Frontal cortex (tissue), 4 donors: ENCODE measurements at places on chromosomes 12 and 14. TPM values are rescaled to one million over a fixed set of nuclear protein-coding genes. Genes with fewer than 3 reads are reported as not detected.

The TCL1B gene
- not detected for total RNA-seq

The PMCH gene
- total RNA-seq: 0.41 TPM

The MEG3 gene
- total RNA-seq: 95.4 TPM

The TAS2R42 gene
- total RNA-seq: not detected

The RARG gene
- total RNA-seq: 1.6 TPM

The WNT1 gene
- total RNA-seq: not detected

The CYP46A1 gene
- total RNA-seq: 4.5 TPM

The BDKRB1 gene
- total RNA-seq: 0.41 TPM

The MAP1LC3B2 gene
- 0.82 TPM for total RNA-seq

The C12orf50 gene
- total RNA-seq: not detected

The PRR4 gene
- 1.2 TPM for total RNA-seq

The STYX gene
- 29.8 TPM for total RNA-seq

The FICD gene
- total RNA-seq: 5.3 TPM

The FGF23 gene
- total RNA-seq: not detected

The SUOX gene
- total RNA-seq: 8.2 TPM

The NAP1L1 gene
- total RNA-seq: 144 TPM

The PCNX4 gene
- total RNA-seq: 98.6 TPM

The DNAH10 gene
- total RNA-seq: 22.4 TPM

The NID2 gene
- total RNA-seq: 8.2 TPM

The RPGRIP1 gene
- total RNA-seq: not detected

The OR6S1 gene
- not detected for total RNA-seq

The SPIC gene
- not detected for total RNA-seq

The DACT1 gene
- total RNA-seq: 203 TPM

The INHBC gene
- total RNA-seq: not detected

The LRRC10 gene
- not detected for total RNA-seq

The ISCA2 gene
- total RNA-seq: 17.1 TPM

The GCH1 gene
- 1.6 TPM for total RNA-seq

The CAPZA3 gene
- not detected for total RNA-seq

The ACSS3 gene
- total RNA-seq: 4.1 TPM

The FOXN4 gene
- under 0.01 TPM for total RNA-seq

The PRIMA1 gene
- total RNA-seq: under 0.01 TPM

The CACNB3 gene
- 41.6 TPM for total RNA-seq

The DNAI7 gene
- total RNA-seq: 3.7 TPM

The GLTP gene
- 16.3 TPM for total RNA-seq

The KRT79 gene
- total RNA-seq: not detected

The ADAM20 gene
- 1.6 TPM for total RNA-seq

The AMIGO2 gene
- total RNA-seq: 21.2 TPM

The CNTN1 gene
- total RNA-seq: 543 TPM

The IGF1 gene
- total RNA-seq: 2.9 TPM
